Activated CD4-positive, alpha-beta T cell treated with anti-CD3 and anti-CD28 coated beads, Interleukin-2, amount 10 ng/mL, durations not matched to agents 7 days and 5 days (primary cell): ENCODE measurements at places on chromosomes 6 and 20.
A peak's percentile ranks its signal among the peaks of the same experiment; 100 is the strongest.

GRCh38 chr6:44001318-44002066, 125.8 kb downstream of the MRPL14 start:
- H3K4me1 ChIP-seq, result peaks cover 12% of the 10 kb centered on the region
- H3K4me3 ChIP-seq, result no peak overlapping the region
- no peaks in the 10 kb centered on the region for H3K36me3 ChIP-seq
- H3K27me3 ChIP-seq, result peaks cover 35% of the 10 kb centered on the region

DNA sequence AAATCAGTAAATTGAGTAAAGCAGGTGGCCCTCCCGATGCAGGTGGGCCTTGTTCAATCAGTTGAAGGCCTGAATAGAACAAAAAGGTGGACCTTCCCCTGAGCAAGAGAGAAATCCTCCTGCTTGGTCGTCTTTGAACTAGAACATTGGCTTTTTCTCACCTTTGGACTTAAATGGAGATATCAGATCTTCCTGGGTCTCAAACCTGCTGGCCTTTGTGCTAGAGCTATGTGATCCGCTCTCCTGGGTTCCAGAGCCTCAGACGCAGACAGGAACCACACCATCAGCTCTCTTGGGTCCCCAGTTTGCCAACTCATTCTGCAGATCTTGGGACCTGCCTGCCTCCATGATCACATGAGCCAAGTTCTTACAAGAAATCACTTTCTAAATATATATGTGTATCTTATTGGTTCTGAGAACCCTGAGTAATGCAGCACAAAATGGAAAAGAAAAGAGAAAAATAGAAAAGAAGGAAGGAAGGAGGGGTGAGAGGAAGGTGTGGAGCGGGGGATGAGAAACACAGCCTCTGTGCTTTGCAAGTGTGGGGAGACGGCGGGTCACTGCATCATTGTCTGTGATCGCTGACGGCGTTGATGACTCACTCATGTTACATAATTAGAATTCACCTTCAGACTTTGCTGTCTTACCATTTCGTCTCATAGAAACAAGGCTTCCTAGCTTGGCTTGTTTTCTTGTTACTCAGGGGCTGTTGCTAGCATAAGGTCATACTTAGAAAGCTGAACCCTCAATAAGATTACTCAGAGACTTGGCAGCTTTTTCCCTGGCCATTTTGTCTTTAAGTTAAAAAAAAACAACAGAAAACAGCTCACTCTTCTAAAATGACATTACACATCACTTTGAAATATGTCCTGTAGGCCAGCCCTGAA, 85.7 kb upstream of the NEDD9 start:
- H3K4me3 ChIP-seq, result no peak overlapping the region
- peaks cover 41% of the 10 kb centered on the region for H3K4me1 ChIP-seq
- H3K27ac ChIP-seq, result peak overlapping the region; percentile 36
- H3K36me3 ChIP-seq, result peaks cover 54% of the 10 kb centered on the region
- H3K27me3 ChIP-seq, result no peaks in the 10 kb centered on the region

DNA sequence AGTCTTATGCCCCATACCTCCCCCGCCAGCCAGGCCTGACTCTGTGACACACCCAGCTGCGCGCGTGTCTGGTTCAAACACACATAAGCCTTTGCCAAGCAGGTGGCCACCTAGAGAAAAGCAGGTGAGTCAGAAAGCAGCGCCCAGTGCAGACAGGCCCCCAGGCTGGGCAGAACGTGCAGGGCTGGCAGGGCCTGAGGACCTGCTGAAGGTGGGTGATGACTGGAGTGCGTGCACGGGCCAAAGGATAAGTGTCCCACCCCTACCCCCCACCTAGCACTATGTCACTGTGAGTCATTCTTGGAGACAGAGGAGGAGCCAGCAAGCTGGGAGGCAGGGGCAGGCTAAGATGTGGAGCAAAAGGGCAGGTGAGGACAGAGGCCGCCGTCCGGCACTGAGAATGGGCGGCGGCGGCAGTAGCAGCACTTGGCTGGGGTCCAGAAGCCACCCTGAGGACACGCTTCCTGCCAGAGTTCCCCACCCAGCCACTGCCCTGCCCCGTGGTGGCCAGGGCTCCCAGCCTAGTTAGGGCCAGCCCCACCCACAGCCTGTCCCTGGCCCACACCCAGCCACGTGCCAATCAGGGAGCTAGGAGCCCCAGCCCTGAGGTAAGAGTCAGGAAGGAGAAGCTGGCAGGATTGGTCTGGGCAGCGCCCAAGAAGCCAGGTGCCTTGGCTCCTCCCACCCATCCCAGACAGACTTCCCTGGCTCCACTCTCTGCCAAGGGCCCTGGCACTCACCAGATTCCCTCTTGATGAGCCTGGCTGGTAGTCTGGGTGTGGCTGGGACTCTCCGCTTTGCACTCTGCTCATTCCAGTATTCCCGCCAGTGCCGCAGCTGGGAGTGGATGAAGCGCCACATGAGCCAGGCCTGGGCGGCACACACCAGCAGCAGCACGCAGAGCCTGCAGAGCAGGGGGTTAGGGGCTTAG, 72.7 kb downstream of the TRAM2 start:
- H3K4me3 ChIP-seq, result no peak overlapping the region
- no peaks in the 10 kb centered on the region for H3K27me3 ChIP-seq
- H3K27ac ChIP-seq, result no peak overlapping the region
- no peaks in the 10 kb centered on the region for H3K4me1 ChIP-seq
- DNase-seq, result no peak

DNA sequence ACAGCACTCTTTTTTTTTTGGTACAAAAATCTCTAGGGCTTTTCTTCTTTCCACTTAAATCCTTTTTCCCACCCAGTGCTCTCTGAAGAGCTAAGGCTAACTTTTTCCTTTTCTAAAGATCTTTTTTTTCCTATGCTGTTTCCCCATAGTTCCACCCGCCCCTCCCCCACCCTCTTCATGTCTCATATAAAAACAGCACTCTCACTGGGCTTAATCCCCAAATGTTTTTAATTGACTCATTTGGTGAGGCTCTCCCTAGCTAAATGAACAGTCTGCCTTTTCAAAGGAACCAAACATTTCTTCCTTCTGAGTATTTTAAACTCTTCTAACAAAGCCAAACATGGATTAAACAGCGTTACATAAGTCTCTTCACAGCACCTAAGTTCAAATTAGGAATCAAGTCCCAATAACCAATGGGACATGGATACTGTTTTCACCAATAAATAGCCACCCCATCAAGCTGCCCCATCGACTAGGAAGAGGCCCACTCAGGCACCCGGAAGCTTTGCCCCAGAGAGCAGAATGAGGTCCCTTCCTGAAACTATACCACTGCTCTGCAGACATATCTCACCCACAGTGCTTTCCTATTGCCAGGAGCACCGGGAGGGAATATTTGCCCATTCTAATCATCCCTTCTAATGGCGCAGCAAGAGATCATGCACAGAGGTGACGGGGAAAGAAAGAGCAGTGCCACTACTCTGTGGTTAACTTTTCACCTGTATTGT, 63.7 kb downstream of the ATXN1 start:
- peaks cover 16% of the 10 kb centered on the region for H3K36me3 ChIP-seq
- peak overlapping the region; percentile 1 for H3K4me3 ChIP-seq
- H3K4me1 ChIP-seq, result peaks cover 64% of the 10 kb centered on the region
- no peaks in the 10 kb centered on the region for H3K27me3 ChIP-seq
- H3K27ac ChIP-seq, result peak overlapping the region; percentile 48
- DNase-seq, result no peak

DNA sequence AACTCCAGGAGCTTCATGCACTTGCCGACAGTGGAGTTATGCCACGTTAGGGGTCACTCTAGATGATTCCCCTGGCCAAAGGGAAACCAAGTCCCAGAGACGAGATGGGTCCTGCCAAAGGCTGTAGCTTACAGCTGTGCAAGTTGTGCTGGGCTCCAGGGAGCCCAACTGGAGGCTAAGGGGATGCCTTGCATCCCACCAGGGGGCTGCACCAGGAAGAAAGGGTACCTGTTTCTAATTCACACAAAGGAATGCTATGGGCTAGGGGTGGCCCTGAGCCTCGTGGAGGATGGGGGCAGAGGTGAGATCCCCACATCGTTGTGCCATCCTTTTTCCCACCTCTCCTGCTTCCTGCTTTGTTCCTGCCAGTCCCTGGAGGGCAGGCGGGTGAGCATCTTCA, 23.7 kb upstream of the SCRT2 start:
- no peak overlapping the region for H3K27ac ChIP-seq
- no peaks in the 10 kb centered on the region for H3K36me3 ChIP-seq
- no peak for DNase-seq
